ENCODE measurements at places on chromosomes 1 and 21.

- peaks cover 17% of the 10 kb centered on the region for H3K4me1 ChIP-seq
- no peak overlapping the region for H3K27ac ChIP-seq
- no peak for DNase-seq
- H3K4me3 ChIP-seq: no peak overlapping the region
- H3K27me3 ChIP-seq: no peaks in the 10 kb centered on the region
Measured at GRCh38 chr1:53902235-53903138, 8.5 kb downstream of the DIO1 start.

- H3K4me3 ChIP-seq: no peak overlapping the region
- H3K36me3 ChIP-seq: no peaks in the 10 kb centered on the region
- H3K27ac ChIP-seq: no peak overlapping the region
- H3K27me3 ChIP-seq: peaks cover 19% of the 10 kb centered on the region
Measured at GRCh38 chr21:34880401-34880800, 168.7 kb downstream of the RUNX1 start.

GRCh38 chr1:18752409-18752808 is 107.1 kb downstream of the TAS1R2 start:
- no peak for DNase-seq
- H3K27me3 ChIP-seq: no peaks in the 10 kb centered on the region
- H3K27ac ChIP-seq: no peak overlapping the region
- H3K36me3 ChIP-seq: no peaks in the 10 kb centered on the region
- no peaks in the 10 kb centered on the region for H3K4me1 ChIP-seq

- H3K4me3 ChIP-seq: no peak overlapping the region
- H3K4me1 ChIP-seq: no peaks in the 10 kb centered on the region
- DNase-seq: no peak
- H3K27ac ChIP-seq: no peak overlapping the region
- H3K27me3 ChIP-seq: no peaks in the 10 kb centered on the region
Measured at GRCh38 chr21:31938330-31939301, 65.8 kb downstream of the HUNK start.

DNA sequence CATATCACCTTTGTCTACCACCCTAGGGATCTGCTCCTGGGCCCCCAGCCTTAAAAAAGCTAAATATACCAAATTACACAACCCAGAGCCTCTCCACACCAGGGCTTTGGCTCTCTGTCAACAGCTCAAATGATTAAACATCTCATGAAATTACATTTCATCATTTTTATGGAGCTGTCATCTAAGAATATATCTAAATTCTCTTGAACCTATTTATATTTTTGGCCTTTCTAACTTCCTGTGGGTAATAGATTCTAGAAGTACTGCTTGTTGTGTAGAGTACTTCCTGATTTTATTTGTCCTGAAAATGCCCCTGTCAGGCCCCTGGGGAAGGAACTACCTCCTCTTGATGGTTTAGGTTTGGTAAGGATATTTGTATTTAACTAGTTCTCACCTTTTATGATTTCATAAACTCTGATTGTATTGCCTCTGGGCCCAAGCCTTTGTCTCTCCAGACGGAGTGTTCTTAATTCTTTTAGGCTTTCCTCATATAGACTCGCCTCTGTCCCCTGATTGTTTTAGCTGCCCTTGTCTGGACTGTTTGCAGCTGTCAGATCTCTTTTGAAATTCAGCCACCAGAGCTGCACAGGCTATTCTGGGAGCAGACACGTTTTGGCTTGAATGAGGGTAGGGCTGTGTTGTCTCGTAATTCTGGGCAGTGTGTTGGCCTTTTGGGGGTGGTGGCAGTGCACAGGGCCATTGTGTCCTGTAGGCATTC is 16.6 kb downstream of the MYOG start:
- H3K4me3 ChIP-seq: no peak overlapping the region
- H3K27ac ChIP-seq: no peak overlapping the region
- H3K36me3 ChIP-seq: peaks cover 27% of the 10 kb centered on the region
- DNase-seq: no peak
- peaks cover 2% of the 10 kb centered on the region for H3K27me3 ChIP-seq

All from spinal cord (tissue), 10 donors.